Uterus (tissue), 4 donors: ENCODE measurements at places on chromosomes 2 and 18.

DNA sequence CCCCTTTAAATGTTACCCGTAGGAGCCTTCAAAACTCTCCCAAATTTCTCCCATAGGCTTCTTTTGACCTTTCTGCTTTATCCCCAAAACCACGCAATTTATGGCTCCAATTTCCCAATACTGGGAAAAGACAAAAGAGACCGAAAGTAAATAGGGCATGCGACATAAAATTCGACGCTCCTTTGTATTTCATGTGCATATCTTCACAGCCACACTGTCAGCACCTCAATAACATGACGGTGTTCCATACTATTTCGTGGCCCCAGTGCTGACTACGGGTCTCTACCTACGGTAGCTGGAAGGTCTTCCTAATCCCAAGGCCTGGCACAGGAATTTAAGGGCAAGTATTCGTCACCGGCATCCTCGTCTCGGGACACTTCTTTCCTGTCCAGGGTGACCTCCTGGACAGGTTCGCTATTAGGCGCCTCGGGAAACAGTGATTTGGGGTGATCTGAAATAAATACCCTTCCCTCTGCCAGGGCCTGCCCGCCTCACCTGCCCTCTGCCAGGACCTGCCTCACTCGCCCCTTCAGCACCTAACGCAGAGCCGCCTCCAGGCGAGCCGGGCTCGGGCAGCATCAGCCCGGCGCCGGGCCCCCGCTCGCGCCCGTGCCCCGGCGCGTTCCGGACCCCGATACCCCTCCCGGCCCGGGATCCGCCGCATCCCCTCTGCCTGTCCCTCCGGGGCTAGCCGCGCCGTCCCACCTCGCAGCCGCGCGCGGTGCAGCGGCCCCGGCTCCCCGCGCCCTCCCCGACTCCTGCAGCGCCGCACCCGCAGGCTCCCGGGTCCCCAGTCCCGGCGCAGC lies 680 bp downstream of the DTNB start:
- H3K4me1 ChIP-seq = no peaks in the 10 kb centered on the region
- no peaks in the 10 kb centered on the region for H3K36me3 ChIP-seq
- peak overlapping the region; percentile 48 for H3K4me3 ChIP-seq

GRCh38 chr2:74428675-74429074 lies 7.1 kb downstream of the WDR54 start:
- no peaks in the 10 kb centered on the region for H3K36me3 ChIP-seq
- DNase-seq = no peak
- H3K27ac ChIP-seq = no peak overlapping the region
- no peak overlapping the region for H3K4me3 ChIP-seq
- H3K27me3 ChIP-seq = no peaks in the 10 kb centered on the region

- H3K4me1 ChIP-seq = peaks cover 4% of the 10 kb centered on the region
- H3K27ac ChIP-seq = peak overlapping the region; percentile 97
- H3K4me3 ChIP-seq = no peak overlapping the region
- DNase-seq = no peak
- no peaks in the 10 kb centered on the region for H3K27me3 ChIP-seq
Measured at GRCh38 chr18:77096936-77097886, 35.4 kb downstream of the MBP start.

DNA sequence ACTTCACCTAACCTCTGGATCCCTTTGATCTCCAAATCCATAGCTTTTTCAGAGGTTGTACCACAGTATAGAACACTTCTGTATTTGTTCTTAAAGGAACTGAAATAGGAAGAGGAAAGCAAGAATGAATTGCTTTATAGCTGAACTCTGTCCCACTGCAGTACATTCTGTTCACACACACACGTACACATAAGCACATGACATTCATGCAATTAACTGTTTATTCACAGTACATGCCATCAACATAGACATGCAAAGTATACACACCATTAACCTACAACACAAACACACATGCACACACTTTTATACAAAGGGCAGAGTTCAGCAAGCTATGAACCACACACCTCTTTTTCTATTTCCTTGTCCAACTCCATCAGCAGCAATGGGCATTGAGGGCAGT lies 43.2 kb downstream of the MRPL33 start:
- no peak for DNase-seq
- no peaks in the 10 kb centered on the region for H3K27me3 ChIP-seq
- no peaks in the 10 kb centered on the region for H3K4me1 ChIP-seq
- H3K27ac ChIP-seq = no peak overlapping the region
- no peaks in the 10 kb centered on the region for H3K36me3 ChIP-seq
- no peak overlapping the region for H3K4me3 ChIP-seq

DNA sequence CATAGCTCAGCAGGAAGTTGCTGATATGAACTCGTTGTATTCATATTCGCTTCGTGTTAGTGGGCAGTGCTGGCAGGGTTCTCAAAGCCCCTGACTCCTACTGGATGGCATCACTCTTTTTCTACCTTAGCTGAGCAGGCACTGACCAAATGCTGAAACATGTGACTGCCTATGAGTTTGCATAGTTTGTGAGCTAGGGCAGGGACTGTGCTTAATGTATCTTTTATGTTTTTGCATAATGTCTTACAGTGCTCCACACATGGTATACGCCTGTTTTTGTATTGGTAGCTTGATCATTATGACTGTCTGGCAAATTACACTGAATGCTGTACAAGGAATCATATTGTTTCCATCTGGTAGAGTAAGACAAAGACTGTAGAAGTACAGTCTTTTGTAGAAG lies 305.3 kb downstream of the PARD3B start:
- H3K27me3 ChIP-seq = no peaks in the 10 kb centered on the region
- no peak for DNase-seq
- H3K4me1 ChIP-seq = no peaks in the 10 kb centered on the region
- H3K27ac ChIP-seq = no peak overlapping the region

- no peaks in the 10 kb centered on the region for H3K27me3 ChIP-seq
- no peak for DNase-seq
- H3K4me3 ChIP-seq = no peak overlapping the region
- H3K4me1 ChIP-seq = peaks cover 3% of the 10 kb centered on the region
Measured at GRCh38 chr2:200431996-200432705, 77.7 kb downstream of the KCTD18 start.

- H3K36me3 ChIP-seq = no peaks in the 10 kb centered on the region
- H3K4me3 ChIP-seq = no peak overlapping the region
- peak overlapping the region; percentile 79 for H3K27ac ChIP-seq
- H3K27me3 ChIP-seq = no peaks in the 10 kb centered on the region
- peak; percentile 61 for DNase-seq
Measured at GRCh38 chr2:66553370-66553769, 118.4 kb downstream of the MEIS1 start.

GRCh38 chr2:45929674-45930395 lies 278.4 kb downstream of the PRKCE start:
- no peaks in the 10 kb centered on the region for H3K4me1 ChIP-seq
- H3K27ac ChIP-seq = peak overlapping the region; percentile 15
- no peak for DNase-seq
- no peaks in the 10 kb centered on the region for H3K27me3 ChIP-seq

DNA sequence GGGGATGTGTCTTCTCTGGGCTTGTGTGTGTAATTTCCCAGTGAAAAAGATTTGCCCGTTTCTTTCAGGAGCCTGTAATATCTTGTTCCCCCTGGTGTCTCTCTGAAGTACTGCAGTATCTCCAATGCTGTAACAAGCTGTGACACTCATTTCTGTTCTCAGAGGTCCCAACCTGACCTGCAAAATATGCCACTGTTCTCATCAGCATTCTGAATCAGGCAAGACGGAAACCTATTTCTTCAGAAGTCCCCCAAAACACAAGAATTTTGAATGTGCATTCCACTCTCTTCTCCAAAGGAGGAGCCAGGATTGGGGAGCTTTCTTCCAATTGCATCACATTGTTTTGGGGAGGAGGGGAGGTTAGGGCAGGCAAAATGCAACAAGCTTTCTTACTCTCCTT lies 77.0 kb upstream of the CNGA3 start:
- no peaks in the 10 kb centered on the region for H3K36me3 ChIP-seq
- H3K4me1 ChIP-seq = no peaks in the 10 kb centered on the region
- H3K27ac ChIP-seq = peak overlapping the region; percentile 19
- no peaks in the 10 kb centered on the region for H3K27me3 ChIP-seq
- H3K4me3 ChIP-seq = no peak overlapping the region

GRCh38 chr2:221254299-221254698 lies 317.8 kb downstream of the EPHA4 start:
- H3K36me3 ChIP-seq = no peaks in the 10 kb centered on the region
- H3K4me1 ChIP-seq = no peaks in the 10 kb centered on the region
- no peak overlapping the region for H3K4me3 ChIP-seq
- H3K27ac ChIP-seq = no peak overlapping the region
- DNase-seq = no peak

DNA sequence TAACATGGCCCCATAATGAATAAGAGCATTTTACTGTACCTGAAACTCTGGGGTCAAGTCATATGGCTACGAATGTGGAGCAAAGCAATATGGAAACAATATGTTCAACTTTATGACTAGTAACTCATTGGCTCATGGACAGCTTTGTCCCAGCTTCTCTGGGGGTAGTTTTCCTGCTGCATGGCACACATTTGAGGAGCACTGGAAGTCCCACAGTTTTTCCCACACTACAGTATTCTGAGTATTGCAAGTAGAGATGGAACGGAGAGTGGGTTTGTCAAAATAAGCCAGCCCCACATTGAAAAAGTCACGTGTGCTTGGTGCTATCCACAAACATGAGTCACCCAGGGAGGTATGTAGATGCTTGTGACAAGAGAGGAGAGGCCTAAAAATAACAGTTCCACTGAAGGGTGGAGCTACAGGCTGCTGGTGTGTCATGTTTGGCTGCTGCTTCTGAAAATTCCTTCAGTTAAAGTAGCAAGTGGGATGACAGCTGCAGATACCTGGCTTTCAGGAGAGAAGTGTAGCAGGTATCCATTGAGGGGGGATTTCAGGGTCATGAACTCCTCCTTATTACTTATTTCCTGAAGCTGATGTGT lies 48.2 kb upstream of the CTAGE1 start:
- no peak overlapping the region for H3K4me3 ChIP-seq
- peak overlapping the region; percentile 69 for H3K27ac ChIP-seq
- no peaks in the 10 kb centered on the region for H3K36me3 ChIP-seq
- DNase-seq = peak; percentile 76
- H3K27me3 ChIP-seq = no peaks in the 10 kb centered on the region

GRCh38 chr2:36408198-36408703 lies 52.7 kb downstream of the CRIM1 start:
- no peaks in the 10 kb centered on the region for H3K36me3 ChIP-seq
- DNase-seq = no peak
- no peaks in the 10 kb centered on the region for H3K4me1 ChIP-seq

GRCh38 chr2:120177973-120178372 lies 45.2 kb downstream of the TMEM185B start:
- no peak overlapping the region for H3K27ac ChIP-seq
- no peak overlapping the region for H3K4me3 ChIP-seq
- DNase-seq = no peak
- H3K4me1 ChIP-seq = no peaks in the 10 kb centered on the region
- H3K27me3 ChIP-seq = no peaks in the 10 kb centered on the region
